ENCODE measurements at places on chromosomes 12 and 14.

DNA sequence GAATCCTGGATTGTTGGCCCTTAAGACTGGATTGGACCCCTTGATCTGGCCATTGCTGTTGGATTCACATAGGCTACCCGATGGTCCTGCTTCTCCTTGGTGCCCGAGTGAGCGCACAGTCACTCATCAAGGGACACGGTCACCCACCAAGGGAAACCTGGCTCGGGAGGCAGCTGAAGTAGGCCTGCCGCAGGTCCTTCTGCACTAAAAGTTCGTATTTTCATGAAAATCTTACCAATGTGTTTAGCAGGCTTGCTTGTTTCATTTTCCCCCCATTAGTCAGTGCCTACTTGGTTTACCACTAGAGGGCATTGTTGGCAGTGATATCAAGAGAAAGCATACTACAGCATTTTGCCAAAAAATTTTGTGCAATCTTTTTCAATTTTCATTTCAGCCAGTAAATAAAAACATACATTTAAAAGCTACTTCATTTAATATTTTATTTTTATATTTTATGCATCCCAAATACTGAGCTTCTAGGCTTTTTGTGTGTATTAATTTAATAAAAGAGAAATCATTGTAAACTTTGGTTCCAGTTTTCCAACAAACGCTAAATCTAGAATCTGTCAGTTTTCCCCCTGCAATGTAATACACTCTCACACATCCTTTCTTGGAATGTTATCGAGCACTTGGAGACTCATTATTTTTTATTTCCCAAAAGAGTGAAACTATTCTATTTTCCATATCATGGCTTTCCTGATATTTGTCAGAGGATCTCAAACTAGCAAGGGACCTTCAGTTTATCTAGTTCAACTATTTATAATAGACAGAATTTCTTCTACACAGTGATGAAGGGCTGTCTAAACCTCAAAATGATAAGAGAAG is 116.7 kb downstream of the LMNTD1 start:
- no peak for DNase-seq

DNA sequence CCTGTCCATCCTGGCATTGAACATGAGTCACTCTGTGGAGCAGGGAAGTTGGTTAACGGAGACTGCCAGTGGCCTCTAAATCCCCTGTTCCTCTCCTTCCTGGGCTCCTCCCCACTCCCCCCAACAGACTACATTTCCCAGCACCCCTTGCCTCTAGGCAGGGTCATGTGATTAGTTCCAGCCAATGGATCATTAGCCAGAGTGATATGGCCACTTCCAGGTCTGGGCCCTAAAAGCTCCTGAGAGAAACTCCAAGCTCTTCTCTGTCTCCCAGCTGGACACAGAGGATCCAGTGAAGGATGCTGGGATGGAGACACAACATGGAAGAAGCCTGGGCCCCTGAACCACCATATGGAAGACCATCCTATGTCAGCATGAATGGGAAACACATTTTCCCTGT is 54.4 kb upstream of the RFLNA start:
- DNase-seq, result peak; percentile 2

GRCh38 chr14:104289507-104289906 is 151.1 kb downstream of the KIF26A start:
- DNase-seq, result no peak

GRCh38 chr12:131990980-131991305 is 41.2 kb downstream of the EP400 start:
- no peak for DNase-seq

GRCh38 chr14:106039400-106039799 is 513.0 kb downstream of the TMEM121 start:
- DNase-seq, result peak; percentile 38

DNA sequence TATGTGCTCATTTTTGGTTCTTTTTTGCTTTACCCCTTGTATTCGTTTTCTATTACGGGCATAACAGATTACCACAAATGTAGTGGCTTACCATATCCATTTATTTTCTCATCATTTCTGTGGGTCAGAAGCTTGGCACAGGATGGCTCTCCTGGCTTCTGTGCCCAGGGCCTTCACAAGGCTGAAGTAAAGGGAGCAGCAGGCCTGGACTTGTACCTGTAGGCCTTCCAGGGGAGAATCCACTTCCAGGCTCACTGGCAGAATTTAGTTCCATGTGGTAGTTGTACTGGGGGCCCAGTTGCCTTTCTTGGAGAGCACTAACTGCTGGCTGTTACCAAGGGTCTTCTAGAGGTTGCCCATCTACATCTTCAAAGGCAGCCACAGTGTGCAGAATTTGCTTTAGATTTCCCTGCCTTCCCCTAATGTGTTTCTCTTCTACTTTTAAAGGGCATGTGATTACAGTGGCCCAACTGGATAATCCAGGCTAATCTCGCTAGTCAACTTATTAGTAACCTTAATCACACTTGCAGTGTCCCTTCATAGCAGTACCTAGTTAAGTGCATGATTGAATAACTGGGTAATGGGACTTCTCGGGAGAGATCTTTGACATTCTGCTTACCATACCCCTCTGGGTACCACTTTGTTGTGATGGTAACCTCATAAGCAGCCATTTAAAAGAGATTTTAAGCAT is 67.0 kb downstream of the CRADD start:
- no peak for DNase-seq

DNA sequence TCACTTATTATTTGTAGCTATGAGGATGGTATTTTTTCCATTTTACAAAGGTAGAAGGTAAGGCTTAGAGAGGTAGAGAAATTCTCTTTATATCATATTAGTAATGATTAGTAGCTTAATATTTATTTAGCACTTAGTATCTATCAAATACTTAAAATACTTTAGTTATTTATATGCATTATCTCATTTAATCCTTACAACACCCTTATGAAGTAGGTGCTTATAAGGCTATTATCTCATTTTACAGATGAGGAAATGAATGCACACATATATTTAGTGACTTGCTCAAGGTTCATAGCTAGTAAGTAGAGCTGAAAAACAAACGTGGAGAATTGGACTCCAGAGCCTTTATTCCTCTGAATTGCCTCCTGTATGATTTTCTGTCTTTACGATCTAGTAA is 11.0 kb downstream of the RAB5B start:
- DNase-seq, result no peak

GRCh38 chr14:30708157-30708556 is 86.0 kb downstream of the SCFD1 start:
- DNase-seq, result no peak

DNA sequence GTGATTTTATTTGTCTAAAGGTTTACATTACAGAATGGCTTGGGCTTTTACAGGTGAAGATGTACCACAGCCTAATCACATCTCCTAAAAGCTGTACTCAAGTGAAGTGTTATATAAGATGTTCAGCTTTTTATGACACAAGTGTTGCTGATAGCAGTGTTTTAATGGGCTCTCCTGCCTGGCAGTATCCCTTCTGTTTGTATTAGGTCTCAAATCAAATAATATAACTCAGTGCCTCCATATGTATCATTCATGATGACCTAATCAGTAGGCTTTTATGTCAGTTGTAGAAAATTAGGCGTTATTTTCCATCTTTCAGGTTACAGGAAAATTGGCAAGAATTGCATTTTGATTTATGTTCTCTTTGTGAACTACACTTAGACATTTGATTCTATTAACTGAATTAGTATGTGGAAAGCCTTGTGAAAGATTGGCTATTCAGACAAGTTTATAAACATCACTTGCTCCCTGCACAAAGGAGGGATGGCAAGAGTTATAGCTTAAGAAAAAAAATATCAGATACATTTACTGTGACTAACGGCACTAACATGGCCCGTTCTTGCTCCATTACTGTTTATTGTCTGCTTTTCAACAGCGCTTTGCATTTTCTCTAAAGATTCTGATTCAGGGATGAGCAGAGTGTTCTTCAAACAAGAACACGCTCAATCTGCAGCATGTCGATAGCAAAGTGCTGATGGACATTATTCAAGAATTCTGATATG is 143.7 kb upstream of the DIO2 start:
- no peak for DNase-seq

- no peak for DNase-seq
These were observed 50.9 kb downstream of the FBXO33 start for GRCh38 chr14:39381366-39381765.

DNA sequence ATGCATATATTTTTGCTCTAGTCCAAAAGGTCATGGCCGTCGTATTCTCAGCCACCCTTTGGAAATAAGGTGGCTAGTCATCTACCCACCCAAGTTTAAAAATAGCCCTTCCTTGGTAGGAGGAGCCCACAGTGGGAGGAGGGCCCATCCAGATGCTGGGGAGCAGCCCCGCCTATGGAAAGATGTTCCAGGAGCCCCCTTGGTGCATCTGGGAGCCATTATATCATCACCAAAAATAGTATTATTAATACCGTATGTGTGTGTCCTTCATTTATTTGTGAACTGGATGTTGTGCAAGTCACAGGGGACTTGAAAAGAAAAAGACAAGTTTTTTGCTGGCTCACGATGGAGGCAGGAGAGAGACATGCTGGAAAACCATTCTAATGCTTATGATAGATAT is 34.0 kb downstream of the EMP1 start:
- no peak for DNase-seq

GRCh38 chr12:41293461-41293860 is 105.3 kb downstream of the PDZRN4 start:
- no peak for DNase-seq

DNA sequence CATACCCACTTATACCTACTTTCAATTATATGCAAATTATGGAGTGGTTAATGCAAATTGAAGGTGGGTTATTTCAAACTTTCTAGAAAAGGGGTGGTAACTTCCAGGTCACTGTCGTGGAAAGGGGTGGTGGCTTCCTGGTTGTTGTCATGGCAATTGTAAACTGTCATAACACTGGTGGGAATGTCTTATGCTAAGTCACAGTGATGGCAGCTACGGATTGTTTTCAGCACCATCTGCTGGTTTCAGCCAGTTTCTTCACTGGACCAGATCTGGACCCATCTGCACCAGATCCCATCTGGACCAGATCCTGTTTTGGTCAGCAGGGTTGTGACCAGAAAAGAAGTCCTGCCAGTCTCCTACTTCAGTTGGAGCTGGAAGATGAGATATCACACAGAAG is 1469.3 kb downstream of the AACS start:
- DNase-seq, result no peak

DNA sequence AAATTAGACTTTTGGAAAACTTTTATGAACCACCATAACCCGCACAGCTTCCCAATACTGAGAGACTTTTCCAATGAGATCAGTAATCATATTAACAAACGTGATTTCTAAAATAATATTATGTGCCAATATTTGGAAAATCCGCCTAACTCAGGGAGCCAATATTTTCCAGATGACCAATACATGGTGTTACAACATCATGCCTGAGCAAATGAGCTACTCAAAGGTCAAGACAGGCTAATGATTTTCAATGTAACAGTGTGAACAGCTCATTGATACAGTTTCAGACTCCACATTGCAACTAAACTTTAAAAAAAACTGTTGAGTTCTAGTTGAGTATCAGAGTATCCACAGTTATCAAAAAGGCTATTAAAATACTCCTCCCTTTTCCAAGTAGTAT is 46.8 kb downstream of the RNF34 start:
- no peak for DNase-seq

- DNase-seq, result no peak
These were observed 134.7 kb downstream of the CMAS start for GRCh38 chr12:22180705-22181104.

DNA sequence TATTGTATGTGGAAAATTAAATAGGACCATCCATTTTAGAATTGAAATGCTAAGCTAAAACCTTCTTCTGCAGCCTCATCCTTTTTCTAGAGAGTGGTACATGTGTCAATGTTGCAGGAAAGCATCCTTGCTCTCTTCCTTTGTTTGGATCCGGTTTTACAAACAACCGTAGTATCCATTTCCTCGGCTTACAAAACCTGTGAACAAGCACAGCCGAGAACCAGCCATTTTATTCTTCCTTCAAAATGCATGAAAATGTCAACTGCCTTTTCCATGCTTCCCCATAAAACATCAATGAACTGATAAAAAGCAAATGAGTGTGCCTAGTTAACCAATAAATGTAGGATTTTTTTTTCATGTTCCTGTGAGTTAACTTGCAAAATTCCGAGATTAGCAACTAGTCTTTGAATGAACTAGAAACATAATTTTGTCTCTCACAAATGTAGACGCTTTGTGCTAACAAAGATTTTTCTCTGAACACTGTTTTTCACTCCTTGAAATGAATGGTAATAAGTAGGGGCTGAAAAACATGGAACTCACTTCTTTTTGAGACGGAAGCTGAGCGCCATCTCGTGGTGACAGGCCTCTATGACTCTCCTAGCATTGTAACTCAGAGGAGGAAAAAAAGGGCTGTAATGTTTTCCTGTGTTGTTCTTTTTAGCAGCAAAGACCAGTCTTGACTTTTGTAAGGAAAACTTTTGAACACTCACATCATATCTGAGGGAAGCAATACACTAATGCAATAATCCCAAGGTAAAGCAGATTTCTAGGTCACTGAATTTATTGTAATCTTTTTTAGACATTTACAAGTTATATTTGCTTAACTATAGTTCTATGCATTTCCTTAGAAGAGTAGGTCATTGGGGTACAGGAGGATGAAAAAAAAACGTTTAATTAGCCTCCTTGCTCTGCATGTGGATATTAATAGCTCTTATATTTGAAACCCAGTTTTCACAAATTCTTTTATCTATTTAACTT is 157.4 kb upstream of the FOXG1 start:
- no peak for DNase-seq

DNA sequence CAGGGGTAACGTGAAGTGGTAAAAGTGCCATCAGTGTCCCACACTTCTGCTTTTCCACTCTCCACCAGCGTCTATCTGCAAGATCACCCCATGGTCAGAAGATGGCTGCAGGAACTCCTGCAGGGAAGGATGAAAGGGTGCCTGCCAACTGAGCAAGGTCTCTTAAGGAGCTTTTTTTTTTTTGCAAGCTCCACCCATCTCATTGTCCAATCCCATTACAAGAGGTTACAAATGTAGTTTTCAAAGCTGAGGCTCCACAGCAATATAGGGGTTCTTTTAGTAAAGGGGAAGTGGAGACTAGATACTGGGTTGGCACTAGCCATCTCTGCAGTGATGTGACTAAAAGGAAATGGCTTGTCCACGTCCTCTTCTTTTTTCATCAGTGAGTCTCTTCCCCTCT is 5.9 kb upstream of the BHLHE41 start:
- DNase-seq, result no peak

- no peak for DNase-seq
These were observed 143.1 kb downstream of the TPH2 start for GRCh38 chr12:72081777-72082176.

- no peak for DNase-seq
These were observed 9.7 kb downstream of the RTRAF start for GRCh38 chr14:51999084-51999483.

- no peak for DNase-seq
These were observed 37.8 kb upstream of the TMEM132D start for GRCh38 chr12:129941618-129942017.

GRCh38 chr12:94615260-94616181 is 34.8 kb downstream of the TMCC3 start:
- DNase-seq, result no peak

DNA sequence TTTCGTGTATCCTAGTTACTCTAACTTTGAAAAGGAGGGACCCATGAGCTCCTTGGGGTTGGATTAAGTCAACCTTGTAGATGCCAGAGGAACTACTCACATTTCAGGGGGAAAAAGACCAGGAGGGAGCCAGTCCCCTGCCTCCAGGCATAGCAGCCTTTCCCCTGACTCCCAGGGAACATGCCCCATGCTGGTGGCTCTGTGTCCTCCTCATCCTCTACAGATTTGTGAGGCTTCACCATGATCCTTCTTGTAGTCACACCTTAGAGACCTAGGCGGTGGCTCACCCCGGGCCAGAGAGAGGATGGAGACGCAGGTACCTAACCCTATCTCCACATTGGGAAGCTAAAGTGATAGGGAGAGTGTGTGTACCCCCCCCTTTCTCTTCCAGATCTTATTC is 16.0 kb upstream of the PPP1R1A start:
- no peak for DNase-seq

All from CD4-positive, CD25-positive, alpha-beta regulatory T cell (primary cell).